GM12892 (cell line): ENCODE measurements at places on chromosomes 1 and 21.

- no peak for DNase-seq
Observed at GRCh38 chr1:8701794-8702471, 115.5 kb downstream of the RERE start.

DNA sequence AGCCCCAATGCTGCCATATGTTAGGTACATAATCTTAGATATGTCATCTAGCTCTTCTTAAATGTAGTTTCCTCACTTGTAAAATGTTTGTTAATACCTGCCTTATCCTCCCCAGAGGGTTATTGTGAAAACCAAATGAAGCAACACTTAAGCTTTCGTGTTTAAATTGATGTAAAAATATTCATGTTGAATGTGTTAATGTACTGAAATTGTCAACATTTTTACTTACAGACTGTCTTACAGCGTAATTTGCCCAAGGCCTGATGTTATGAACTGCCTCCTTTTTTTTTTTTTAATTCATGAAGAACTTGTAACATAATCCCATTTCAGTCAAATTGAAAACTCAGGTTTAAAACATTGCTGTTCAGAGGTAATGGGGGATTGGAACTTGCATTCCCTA, 25.6 kb upstream of the ENAH start:
- no peak for DNase-seq

- DNase-seq, result no peak
Observed at GRCh38 chr1:37612186-37612585, 16.4 kb upstream of the GNL2 start.

DNA sequence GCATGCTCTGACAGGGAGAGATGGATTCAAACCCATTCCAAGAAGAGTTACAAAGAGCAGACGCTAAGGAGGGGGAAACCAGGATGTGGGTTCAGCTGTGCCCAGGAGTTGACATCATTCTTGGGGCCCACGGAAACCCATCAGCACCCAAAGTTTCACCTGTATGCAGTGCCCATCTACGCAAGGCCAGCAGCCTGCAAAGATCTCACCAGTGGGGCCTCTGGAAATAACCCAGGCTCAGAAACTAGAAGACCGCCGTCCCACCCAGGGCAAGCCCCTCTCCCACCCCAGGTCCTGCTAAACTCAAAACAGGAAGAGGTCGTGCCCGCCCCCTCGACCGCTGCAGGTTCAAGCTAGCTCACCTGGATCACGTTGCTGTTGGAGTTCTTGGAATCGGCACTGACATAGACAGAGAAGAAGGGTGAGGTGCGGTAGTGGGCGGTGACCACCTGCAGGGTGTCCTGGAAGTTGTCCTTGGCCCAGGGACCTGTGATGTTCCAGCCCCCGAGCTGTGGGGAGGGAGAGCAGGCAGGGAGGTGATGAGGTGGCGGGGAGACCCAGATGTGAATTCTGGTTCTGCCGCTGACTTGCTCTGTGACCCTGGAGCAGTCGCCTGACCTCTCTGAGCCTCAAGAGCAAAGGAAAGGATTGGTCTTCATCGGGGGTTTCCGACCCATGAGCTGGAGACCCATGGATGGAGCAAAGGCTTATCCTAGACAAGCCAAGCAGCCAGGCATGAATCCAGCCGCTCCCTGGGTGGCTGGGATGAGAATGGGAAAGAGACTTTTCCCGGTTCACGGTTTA, 31.7 kb downstream of the ECE1 start:
- DNase-seq, result no peak

DNA sequence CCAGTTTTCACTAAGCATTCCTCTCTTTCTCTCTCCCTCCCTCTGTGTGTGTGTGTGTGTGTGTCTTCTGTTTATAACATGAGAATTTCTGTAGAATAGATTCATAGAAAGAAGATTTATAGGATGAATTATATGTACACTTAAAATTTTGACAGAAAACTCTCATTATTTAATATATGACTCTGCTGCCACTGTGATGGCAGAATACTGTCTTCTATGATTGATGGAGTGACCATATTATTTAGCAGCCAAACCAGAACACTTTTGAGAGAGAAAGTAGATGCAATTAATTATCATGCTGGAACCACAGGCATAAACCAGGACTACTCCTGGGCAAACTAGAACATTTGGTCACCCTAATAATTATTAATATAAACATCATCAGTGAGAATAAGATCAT, 34.3 kb upstream of the XPR1 start:
- DNase-seq, result no peak

DNA sequence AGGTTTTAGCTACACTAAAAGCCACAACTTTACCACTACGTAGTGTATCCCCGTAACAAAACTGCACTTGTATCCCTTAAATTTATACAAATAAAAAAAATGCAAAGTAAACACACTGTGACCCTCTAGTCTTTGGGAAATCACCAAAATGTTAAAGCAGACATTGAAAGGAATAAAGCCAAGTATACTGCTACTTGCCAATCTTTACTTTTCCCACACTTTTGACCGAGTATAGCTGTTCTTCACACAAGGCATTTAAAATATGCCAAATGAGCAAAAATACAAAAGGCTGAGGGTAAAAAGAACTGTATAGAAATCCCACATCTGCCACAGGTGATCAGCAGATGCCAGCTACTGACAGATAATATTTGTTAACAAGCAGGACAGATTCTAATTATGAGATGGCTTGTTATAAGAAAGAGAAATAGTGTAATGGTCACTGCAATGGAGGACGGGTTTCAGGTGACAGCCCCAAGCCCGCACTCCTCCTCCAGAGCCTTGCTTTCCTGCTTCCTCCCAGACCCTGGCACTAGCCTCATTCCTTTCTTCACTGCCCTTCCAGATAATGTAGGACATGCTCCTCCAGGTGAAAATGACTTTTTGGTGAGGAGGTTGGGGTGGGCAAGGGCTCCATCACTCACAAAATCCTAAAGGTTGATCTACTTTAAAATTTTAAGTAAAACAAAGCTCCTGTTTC, 18.1 kb downstream of the KCNT2 start:
- no peak for DNase-seq

DNA sequence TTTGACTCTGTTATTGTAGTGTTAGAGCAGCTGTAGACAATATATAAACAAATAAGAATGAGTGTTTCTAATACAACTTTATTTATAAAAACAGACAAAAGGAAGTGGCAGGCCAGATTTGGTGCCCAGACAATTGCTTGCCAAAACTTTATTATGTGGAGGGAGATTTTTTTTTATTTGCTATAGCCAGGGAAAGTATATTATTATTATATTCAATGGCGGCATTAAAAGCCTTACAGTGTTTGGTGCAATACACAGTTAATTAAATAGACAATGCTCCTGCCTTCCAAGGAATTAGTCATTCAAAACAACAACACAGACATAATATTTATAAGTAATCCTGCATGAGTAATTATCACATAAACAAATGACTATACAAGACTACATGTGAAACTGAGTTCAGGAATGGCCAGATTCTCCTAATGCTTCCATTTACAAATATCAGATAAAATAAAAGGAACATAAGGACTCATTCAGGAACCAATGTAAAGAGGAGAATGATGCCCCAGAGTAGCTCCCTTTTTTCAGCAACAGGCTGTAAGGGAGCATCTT, 10.6 kb upstream of the RC3H1 start:
- no peak for DNase-seq

GRCh38 chr1:89518221-89518631, 6.4 kb upstream of the LRRC8B start:
- DNase-seq, result no peak
